NCI-H1092 treated with DMSO at 0.1 percent for 48 hours (cell line): ENCODE measurements at places on chromosomes 2 and 18.

DNA sequence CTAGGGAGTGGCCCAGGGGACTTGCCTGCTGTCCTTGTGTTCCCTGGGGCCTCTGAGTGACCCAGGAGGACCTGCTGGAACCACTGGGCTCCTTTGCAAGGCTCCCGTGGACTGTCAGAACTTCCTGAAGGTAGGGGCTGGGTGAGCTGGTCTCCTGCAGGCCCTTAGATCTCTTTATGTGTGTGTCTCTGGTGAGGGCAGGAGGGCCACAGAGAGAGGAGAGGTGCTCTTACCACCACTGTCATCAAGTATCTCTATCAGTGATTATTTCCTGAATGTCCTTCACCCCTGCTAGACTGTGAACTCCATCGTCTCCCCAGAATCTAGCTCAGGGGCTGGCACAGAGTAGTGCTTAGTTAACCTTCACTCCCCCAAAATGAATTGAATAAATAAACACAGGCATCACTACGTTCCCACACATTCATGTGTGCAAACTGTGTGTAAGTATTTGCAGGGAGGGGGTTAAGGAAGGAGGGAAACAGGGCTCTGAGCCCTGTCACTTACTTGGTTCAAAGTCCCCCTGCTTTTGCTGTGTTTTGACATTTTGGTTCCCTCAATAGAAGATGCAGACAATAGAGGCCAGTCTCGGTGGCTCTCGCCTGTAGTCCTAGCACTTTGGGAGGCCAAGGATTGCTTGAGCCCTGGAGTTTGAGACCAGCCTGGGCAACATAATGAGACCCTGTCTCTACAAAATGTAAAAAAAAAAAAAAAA is 100.8 kb upstream of the HAAO start:
- no peak for DNase-seq

DNA sequence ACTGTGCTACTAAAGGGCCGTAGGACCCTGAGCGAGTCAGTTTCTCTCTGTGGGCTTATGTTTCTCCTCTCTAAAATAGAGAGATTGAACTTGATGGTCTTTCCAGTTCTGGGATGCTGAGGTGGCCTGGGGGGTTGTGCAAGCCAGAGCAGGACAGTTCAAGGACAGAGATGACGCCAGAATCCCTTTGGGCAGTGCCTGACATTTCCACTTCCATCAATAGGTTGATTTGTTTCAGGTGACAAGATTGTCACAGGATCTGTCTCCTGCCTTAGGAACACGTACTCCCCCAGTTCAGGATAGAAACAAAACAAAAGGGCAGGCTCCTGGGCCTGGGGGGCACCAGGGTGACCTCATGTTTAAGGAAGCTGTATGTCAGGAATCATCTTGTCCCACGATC is 82.0 kb downstream of the XDH start:
- no peak for DNase-seq

GRCh38 chr2:95021023-95021416 is 4.5 kb upstream of the MAL start:
- no peak for DNase-seq

GRCh38 chr2:84639751-84640150 is 123.5 kb downstream of the DNAH6 start:
- no peak for DNase-seq

GRCh38 chr2:199405241-199405640 is 52.5 kb downstream of the SATB2 start:
- DNase-seq = no peak

GRCh38 chr2:100580367-100581276 is 17.8 kb downstream of the PDCL3 start:
- no peak for DNase-seq

- DNase-seq = no peak
Measured at GRCh38 chr2:65128297-65129190, 1.4 kb downstream of the RAB1A start.

GRCh38 chr2:208006833-208007232 is 18.5 kb downstream of the PLEKHM3 start:
- no peak for DNase-seq

DNA sequence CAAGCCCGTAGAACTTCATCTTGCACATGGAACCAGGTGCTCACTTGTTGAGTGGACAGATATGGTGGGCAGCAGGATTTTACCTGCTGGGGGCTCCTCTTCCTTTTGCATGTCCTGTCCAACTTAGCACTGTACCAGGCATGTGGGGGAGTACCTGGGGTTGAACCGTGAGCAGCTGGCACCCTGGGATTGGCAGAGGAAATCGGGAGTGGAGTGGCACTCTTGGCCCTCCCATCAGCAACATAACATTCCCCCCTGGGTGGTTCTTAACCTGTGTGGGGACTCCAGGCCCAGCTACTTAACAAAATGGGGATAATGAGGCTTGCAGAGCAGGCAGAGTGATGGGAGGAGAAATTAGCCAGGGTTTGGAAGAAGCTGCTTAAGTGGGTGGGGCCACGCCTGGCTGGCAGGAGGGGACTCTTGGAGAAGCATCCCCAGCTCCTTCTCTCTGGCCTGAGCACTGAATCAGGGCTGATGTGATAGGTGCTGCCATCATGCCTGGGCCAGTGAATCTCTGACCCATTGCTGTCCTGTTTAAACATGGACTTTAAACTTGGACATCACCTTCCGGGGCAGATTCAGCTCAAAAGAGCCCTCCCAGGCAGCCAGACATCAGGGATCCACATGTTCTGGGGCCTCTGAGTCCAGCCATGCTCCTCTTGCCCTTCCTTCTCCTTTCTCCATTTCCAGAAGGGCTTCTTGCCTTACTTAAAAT is 15.5 kb downstream of the FOSL2 start:
- no peak for DNase-seq

GRCh38 chr18:49968644-49969309 is 155.4 kb upstream of the ACAA2 start:
- no peak for DNase-seq

DNA sequence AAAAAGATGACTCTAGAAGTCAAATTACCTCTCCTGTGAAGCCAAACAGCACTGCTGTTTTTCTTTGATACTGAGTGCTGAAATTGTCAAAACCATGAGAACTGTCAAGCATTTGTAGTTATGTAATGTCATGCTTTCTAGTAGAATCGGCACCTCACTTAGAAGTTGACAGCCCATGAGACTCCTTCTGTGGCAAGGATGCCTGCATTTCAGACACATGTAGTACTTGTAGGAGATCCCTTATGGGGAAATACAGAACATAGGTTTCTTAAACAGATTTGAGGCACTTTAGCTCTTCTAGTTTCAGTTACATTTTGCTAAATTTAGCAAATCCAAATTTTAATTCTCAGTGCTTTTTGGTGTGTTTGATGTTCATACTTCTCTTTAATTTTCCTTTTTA is 15.7 kb downstream of the ZNF407 start:
- peak; percentile 33 for DNase-seq

DNA sequence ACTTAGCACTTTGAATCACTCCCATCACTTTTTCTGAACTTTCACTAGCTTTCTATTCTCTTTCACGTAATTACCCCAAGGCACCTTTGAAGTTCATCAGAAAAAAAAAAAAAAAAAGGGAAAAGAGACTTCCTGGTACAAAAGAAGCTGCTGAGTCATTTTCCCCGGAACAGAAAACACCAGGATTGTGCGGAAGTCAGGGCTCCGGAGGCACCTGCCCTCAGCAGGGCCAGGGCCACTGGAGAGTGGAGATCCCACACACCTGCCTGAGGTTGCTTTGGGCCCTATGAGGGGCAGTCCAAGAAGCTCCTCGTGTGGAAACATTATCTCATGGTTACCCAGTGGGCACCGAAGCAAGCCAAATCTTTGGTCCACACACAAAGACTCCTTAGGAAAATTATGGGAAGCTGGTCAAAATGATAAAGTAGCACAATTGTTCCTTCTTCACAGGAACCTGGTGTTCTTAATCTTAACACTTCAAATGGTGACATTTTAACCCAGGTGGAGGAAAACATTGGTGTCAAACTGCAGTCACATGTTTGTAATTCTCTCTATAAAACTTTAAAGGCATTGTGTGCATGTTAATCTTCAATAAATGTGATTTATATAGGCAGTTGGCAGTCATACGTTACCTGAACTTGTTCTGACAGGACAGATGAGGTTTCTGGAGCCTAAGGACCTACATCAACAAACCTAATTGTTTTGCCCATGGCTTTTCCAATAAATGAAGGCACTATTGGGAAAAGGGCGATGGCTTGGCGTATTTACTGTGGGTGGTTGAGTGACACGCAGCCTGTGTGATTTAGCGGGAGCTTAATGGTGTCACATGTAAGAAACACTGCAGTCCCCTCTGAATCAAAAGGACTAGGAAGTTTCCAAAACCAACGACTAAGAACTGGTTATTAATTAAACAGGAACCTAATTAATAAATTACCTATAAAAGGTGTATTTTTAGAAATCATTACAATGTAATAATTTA is 23.4 kb upstream of the FAM110C start:
- no peak for DNase-seq

- DNase-seq = no peak
Measured at GRCh38 chr2:213228638-213229037, 55.6 kb upstream of the SPAG16 start.

- no peak for DNase-seq
Measured at GRCh38 chr2:186485576-186485870, 537 bp upstream of the ZC3H15 start.

DNA sequence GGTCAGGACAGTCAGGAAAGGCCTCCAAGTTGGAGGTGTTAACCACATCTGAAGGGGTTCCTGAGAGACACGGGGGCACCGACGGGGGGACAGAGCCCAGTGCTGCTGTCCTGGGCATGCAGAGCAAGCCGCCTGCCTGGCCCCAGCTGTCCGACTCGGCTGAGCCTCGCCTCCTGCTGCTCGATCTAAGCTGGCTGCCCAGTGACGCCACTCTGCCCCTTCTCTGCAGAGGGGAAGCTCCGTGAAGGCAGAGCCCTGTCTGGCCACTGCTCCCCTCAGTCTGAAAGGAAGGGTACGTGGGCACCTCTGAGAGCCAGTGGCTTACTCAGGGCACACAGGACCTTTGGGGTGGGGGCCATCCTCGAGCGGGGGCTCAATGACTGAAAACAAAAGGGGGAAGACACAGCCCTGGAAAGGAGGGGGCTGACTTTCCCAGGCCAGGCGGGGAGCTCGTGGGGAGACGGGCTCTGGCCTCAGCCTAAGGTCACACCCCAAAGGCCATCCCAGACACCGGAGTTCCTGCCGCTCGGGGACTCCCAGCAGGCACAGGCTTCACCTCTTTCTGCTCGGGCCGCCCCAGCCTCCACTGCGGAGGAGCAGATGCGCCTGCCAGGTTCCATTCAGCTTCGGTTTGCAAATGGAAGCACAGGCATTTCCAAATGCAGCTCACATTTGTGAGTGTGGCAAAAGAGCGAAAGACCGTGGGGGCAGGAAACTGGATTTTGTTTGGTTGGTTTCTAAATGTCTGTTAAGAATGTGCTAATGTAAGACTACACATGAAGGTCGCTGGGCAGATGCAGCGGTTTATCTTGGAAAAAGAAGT is 136.9 kb downstream of the HDAC4 start:
- DNase-seq = no peak

GRCh38 chr2:71528131-71528591 is 74.8 kb downstream of the DYSF start:
- no peak for DNase-seq

DNA sequence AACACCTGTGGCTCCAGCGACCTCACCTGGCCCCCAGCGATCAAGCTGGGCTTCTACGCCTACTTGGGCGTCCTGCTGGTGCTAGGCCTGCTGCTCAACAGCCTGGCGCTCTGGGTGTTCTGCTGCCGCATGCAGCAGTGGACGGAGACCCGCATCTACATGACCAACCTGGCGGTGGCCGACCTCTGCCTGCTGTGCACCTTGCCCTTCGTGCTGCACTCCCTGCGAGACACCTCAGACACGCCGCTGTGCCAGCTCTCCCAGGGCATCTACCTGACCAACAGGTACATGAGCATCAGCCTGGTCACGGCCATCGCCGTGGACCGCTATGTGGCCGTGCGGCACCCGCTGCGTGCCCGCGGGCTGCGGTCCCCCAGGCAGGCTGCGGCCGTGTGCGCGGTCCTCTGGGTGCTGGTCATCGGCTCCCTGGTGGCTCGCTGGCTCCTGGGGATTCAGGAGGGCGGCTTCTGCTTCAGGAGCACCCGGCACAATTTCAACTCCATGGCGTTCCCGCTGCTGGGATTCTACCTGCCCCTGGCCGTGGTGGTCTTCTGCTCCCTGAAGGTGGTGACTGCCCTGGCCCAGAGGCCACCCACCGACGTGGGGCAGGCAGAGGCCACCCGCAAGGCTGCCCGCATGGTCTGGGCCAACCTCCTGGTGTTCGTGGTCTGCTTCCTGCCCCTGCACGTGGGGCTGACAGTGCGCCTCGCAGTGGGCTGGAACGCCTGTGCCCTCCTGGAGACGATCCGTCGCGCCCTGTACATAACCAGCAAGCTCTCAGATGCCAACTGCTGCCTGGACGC is 4.9 kb downstream of the GPR35 start:
- DNase-seq = no peak

DNA sequence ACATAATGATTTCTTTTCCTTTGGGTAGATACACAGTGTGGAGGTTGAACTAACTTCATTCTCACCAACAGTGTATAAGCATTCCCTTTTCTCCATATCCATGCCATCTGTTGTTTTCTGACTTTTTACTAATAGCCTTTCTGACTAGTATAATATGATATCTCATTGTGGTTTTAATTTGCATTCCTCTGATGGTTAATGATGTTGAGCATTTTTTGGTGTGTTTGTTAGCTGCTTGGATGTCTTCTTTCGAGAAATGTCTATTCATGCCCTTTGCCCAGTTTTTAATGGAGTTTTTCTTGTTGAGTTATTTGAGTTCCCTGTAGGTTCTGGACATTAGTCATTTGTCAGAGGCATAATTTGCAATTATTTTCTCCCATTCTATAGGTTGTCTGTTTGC is 59.8 kb downstream of the MARCHF4 start:
- DNase-seq = no peak

- DNase-seq = no peak
Measured at GRCh38 chr2:227117852-227118251, 46.2 kb downstream of the COL4A4 start.

- no peak for DNase-seq
Measured at GRCh38 chr2:33168425-33168824, 221.7 kb downstream of the LTBP1 start.

DNA sequence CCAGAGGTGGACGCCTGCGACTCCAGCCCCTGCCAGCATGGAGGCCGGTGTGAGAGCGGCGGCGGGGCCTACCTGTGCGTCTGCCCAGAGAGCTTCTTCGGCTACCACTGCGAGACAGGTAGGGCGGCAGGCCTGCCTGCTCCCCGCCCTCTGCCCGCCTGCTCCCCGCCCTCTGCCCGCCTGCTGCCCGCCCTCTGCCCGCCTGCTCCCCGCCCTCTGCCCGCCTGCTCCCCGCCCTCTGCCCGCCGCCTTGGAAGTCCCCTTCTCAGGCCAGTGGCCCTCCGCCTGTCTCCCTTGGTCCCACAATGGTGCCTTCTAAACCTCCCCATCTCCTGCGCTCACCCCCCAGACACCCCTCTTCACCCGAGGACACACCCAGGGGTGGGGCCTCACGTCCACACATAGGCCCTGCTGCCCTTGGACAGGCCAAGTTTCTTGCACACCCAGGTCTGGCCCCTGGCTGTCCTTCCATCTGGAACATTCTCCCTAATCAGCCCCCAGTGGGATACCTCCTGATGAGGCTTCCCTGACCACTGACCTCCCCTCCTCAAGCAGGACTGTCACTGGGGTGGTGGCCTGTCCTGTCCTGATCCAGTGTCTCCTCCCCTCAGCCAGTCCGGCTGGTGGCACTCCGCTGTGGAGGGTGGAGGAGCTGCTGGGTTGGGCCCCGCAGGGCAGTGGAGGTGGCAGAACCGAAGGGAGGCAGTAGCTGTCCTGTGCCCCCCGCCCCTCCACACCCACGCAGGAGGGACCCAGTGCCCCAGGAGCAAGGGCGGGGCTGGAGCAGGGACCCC is 37.9 kb downstream of the MTERF4 start:
- DNase-seq = no peak
